ENCODE measurements at places on chromosomes 13 and 19.

DNA sequence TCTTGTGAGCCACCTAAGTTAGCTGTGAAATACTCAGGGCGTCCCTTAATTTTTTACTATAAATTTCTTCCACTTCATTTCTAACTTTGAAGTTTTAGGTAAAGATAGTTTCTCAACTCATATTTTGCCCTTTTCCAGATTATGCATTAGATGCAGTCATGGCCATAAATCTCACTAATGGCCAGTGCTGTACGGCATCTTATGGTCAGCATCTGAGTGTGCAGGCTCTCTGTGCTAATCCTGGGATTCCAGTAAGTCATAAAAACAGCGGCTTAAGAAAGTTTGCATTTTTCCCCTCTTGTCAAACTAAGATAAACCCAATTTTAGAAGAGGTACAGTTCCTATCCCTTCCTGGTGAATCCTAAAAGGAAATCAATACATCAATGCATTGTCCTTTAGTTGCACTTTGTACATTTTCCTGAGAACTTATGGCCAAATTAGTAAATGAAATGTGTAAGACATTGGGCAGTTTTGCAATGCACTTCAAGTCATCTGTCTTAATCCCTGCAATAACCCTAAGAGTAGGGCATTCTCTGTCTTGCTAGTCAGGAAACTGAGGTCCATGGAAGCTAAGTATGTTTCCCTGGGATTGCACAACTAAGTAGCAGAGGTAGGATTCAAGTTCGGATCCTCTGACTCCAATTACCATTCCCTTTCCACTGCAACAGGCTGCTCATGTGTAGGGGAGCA is 146.2 kb downstream of the DCT start:
- no peak for DNase-seq

- no peak for DNase-seq
Measured at GRCh38 chr13:71474936-71475335, 392.1 kb downstream of the DACH1 start.

DNA sequence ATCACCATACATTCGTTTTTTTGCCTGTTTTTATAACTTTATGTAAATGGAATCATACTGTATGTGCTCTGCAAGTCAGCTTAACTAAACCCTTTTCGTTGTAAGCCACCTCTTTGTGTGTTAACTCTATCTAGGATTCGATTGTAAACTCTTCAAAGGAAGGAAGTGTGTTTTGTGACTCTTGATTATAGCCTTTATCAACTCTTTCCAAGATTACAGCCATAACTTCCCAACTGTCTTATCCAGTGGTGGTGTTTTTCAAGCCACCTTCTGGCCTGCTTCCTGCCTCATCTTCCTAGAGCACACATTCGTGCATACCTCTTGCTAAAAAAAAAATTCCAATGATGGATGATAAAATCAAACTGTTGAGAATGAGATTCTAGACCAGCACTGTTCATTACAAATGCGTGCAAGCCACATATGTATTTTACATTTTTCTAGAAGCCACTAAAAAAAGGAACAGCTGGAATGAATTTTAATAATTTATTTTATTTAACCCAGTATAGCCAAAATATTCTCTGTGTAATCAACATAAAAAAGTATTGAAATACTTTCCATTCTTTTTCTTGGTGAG is 12.0 kb upstream of the FBXL3 start:
- DNase-seq: no peak

DNA sequence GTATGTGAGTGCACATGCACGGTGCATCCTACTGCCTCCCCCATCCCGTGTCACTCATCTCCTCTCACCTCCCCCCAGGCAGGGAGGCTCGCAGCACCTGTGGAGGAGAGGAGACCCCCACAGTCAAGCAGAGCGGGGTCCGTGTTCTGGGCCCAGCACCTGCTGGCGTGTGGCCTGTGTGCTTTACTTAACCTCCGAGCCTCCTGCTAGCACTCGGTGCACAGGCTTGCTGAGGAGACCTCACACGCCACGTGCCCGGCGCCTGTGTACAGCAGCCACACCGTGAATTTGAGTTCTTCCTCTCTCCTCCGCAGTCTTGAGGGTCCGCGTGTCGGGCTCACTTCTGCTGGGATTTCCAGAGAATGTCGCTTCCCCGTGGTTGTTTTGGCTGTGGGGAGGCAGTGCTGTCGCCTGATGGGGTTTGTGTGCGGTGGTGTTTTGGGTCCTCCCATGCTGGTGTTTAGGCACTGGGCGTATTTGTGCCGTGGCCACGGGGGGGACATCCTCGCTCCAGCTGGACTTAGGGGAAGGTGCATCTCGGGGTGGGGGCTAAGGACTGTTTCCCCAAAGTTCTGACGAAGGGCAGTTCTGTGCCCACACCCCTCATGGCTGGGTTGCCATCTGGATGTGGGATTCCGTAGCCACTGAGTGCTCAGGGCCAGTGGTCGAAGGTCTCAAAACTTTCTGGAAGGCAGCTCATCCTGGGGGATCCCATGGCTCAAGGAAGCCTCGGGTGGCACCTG is 34.8 kb upstream of the TMEM255B start:
- DNase-seq: no peak

- no peak for DNase-seq
Measured at GRCh38 chr19:58476498-58477015, 405 bp downstream of the ZNF446 start.

Measured in substantia nigra (tissue), 51 donors.